ENCODE measurements at places on chromosomes 12 and 14.

GRCh38 chr14:64997108-64997794 lies 10.6 kb downstream of the FNTB start:
- no peak for DNase-seq

DNA sequence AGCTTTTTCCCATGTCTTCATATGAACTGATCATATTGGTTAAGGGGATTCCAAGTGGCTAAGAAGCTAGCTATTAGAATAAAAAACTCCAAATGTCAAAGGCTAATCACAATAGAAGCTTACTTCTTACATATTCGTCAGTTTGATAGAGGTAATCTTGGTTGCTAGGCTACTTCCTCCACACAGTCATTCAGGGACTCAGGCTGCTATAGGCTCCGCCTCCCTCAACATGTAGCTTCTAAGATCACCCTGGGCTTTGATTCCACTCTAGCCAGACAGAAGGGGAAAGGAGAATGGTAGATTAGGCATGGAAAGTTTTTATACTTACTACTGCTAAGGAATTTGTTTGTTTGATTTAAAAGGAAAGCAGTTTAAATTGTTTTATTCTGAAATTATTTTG lies 207.9 kb downstream of the EFCAB11 start:
- DNase-seq: no peak

DNA sequence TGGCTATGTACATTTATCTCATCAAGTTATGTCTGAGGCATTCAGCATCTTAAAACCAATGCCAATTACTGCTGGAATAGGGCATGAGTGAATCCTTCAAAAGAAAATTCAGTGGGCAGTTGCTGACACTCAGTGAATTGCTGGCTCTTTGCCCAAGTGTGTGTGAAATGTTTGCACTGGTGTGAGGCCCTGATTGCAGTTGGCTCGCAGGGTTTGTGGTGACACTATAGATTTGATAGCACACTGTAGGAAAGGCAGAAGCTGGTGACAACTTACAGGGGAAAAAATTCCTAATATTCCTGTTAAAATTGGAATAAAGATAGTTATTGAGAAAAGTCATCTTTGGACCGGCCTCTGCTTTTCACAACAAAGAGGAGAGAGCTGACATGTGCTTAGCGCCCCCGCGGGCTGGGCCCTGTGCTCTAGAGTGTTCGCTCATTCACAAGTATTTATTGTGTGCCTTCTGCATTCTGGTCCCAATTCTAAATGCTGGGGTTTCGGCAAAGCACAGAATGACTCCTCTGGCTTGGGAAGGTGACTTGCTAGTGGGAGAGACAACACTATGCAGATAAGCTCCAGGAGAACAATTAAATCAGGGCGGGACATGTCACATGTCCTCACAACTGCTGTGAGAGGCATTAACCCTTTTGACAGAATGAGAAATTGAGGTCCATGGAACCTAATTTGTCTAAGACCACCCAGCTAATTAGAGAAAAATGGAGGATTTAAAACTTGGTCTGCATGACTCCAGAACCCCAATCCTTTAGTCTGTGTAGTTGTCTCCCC lies 418.7 kb downstream of the NPAS3 start:
- no peak for DNase-seq

- DNase-seq: no peak
Observed at GRCh38 chr12:94560431-94561221, 89.7 kb downstream of the TMCC3 start.

DNA sequence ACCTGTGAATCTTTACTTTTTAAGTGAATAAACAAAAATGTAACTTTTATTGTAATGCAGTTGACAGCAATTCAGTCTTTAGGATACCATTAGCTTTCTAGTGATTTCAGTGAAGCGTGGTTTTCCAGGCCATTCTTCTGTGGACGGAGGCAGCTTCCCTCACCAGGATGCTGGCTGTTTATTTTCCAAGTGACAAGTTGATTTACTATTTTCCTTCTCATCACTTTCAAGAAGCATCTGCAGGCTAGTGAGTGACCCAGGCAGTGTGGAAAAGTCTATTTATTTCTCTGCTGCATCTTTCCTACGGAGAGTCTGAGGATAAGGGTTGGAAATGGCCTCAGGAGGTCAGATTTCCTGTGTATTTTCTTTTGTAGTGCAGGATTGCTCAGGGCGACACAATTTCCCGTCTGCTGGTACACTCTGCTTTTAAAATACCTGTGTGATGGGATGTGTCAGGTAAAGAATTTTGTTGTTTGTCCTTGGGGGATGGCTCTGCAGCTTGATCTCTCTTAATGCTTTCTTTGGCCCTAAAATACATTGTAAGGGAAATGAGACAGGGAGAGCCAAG lies 467.8 kb downstream of the NRXN3 start:
- no peak for DNase-seq

- no peak for DNase-seq
Observed at GRCh38 chr14:26709019-26709418, 111.2 kb upstream of the NOVA1 start.

- no peak for DNase-seq
Observed at GRCh38 chr12:85573635-85574214, 262.5 kb downstream of the RASSF9 start.

DNA sequence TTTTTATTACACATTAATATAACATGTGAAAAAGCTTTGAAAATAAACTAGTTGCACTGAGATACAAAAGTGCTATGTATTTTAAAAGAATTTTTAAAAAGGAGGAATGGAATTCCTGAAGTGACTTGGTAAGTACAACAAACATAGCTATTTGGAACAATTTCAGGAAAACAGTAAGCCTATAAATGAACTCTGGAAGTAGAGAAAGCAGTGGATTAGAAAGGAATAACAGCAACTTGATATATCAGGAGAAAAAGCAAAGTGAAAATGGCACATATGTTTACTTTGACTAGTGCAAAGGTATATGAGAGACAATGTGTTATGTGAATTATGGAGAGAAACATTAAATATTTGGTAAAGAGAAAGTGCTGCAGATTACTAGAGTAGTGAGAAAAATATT lies 811.7 kb downstream of the C12orf50 start:
- DNase-seq: no peak

DNA sequence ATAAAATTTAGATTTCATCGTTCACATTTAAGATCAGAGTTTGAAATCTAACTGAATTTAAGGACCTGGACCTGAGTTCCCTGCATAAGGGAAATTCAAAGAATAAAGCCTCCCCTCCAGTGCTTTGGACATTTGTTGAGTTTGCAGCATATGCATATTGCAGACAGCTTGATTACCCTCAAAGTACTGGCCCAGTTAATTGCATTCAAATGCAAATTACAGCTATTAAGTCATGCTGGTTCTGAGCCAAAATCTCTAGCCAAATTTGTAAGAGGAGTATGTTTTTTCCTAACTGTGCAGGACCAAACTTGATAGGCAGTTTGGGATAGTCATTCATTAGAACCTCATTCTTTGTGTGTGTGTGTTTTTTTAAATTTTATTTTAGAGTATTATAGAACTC lies 9.1 kb upstream of the KIF21A start:
- no peak for DNase-seq

DNA sequence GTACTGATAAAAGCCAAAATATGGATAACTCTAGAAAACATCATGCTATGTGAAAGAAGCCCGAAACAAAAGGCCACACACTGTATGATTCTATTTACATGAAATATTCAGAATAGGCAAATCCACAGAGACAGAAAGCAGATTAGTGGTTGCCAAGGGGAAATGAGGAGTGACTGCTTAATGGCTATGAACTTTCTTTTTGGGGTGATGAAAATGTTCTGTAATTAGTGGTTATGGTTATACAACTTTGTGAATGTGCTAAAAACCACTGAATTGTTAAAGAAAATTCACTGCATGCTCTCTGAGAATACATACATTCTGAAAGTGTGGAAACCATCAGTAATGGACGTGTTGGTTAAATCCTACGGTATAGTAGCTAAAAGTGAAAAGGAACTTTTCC lies 39.9 kb upstream of the STON2 start:
- DNase-seq: no peak

DNA sequence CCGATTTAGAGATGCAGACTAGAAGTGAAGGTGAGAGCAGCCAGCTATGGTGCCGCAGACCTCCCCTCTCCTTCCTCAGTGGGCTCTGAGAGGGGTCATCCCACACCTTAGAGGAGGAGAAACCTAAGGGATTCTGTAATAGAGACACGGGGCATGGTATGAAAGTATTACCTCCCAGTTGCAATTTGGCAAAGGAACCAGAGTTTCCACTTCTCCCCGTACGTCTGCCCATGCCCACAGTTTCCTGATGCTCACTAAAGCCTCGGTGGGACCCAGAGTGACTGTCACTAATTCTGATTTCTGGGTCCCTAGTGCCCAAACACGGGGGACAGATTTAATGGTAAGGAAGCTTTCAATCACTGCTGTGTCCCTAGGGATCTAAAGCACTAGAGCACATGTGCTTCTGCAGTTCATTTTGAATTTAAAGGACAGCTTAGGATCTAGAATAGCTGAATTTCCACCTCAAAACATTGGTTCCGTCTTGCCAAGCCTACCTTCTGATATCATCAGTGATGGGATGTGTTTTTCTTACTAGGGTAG lies 44.1 kb downstream of the DAD1 start:
- DNase-seq: no peak

- DNase-seq: no peak
Observed at GRCh38 chr12:25276199-25276937, 25.6 kb upstream of the KRAS start.

GRCh38 chr14:77459072-77459723 lies 1.3 kb downstream of the AHSA1 start:
- DNase-seq: no peak

DNA sequence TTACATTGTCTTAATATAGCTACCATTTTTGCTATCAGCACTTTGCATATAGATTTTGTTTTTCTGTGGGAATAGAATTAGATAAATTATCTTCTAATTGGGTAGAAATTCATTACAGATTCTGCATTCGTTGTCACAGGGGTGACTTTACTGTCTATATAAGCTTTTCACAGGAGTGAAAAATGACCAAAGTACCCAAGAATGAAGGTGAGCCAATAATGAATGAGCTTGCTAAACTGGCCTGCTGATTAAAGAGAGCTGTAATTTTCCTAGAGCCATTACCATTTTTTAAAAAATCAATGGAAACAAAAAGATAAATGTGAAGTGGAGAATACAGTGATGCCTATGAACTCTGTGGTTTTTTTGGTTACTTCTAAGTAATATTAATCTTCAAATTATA lies 504.6 kb downstream of the RPL10L start:
- DNase-seq: no peak

GRCh38 chr12:25156061-25156460 lies 38.9 kb downstream of the DNAI7 start:
- DNase-seq: no peak

DNA sequence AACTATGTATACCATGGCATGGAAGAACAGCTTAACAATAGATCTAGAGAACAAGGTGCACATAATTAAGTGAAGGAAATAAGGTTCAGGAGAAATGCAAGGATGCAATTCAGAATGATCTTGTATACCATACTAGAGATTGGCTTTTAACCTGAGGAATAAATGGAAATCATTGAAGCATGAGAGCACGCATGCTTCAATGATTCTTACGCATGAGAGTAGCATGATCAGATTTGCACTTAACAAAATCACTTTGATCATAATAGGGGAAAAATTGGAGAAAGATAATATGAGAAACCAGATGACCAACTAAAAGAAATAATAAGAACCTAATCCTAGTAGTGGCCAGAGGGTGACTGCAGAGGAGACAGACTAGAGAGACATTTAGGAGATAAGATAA lies 133.3 kb upstream of the FSCB start:
- no peak for DNase-seq

- DNase-seq: peak; percentile 65
Observed at GRCh38 chr14:59919570-59920377, at the start of gene LRRC9. Gene LRRC9, plus strand, starts transcription at chr14:59920144.

All from Right ventricle myocardium inferior (tissue), 1 donor.